ENCODE measurements at places on chromosomes 11 and 22.

GRCh38 chr22:19679522-19680101 is 34.7 kb upstream of the SEPTIN5 start:
- no peaks in the 10 kb centered on the region for H3K36me3 ChIP-seq
- H3K27ac ChIP-seq, result no peak overlapping the region
- peaks cover 20% of the 10 kb centered on the region for H3K27me3 ChIP-seq
- DNase-seq, result no peak

DNA sequence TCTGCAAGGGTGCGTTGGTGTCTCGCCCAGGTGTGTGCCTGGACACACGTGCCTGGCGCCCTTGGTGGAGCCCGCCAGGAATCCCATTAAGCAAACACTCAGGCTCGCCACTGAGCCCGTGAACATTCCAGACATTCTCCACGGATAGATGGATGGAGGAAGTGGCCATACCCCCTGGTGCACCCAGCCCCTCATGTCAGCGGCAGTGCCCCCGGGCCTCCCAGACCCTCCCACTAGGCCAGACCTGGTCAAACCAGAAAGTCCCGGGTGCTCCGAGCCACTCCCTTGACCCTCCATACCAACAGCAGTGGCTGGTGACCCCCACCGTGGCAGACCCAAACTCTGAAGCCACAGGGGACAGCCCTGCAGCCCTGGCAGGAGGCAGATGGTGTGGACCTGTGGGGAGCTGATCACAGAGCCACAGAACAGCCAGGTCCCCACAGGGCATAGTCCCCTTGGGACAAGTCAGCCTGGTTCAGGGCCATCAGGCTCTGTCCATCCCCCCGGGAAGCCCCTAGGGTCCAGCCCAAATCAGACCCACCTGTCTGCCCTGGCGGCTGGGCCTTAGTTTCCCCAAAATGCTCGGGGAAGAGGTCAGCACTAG is 1.9 kb downstream of the EPS8L2 start:
- H3K36me3 ChIP-seq, result no peaks in the 10 kb centered on the region
- peaks cover 6% of the 10 kb centered on the region for H3K4me1 ChIP-seq
- no peak overlapping the region for H3K4me3 ChIP-seq
- H3K27me3 ChIP-seq, result peaks cover 18% of the 10 kb centered on the region
- no peak for DNase-seq

- no peaks in the 10 kb centered on the region for H3K27me3 ChIP-seq
- no peaks in the 10 kb centered on the region for H3K36me3 ChIP-seq
- no peak overlapping the region for H3K4me3 ChIP-seq
- H3K27ac ChIP-seq, result no peak overlapping the region
- DNase-seq, result no peak
Measured at GRCh38 chr22:41758231-41758630, 42.2 kb upstream of the CCDC134 start.

GRCh38 chr11:76385903-76386302 is 4.8 kb downstream of the GVQW3 start:
- DNase-seq, result no peak
- peaks cover 26% of the 10 kb centered on the region for H3K4me1 ChIP-seq
- no peak overlapping the region for H3K27ac ChIP-seq
- H3K4me3 ChIP-seq, result no peak overlapping the region
- no peaks in the 10 kb centered on the region for H3K27me3 ChIP-seq

DNA sequence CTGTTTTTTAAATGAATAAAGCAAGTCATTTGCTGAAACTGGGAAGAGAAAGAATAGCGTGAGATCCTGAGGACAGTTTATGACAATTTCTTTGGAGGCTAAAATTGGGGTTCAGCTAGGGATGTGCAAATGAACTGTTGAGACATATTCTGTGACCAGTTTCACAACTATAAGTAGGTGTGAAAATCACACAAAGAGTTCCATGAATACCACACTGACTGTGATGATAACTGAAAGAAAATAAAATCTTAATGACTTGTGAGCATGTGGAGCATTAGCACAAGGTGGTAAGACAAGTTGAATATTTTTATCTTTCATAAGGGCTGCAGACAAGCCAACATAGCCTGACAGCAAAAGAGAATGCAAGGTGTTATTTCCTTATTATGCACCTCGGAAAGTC is 61.1 kb upstream of the PDGFD start:
- H3K4me3 ChIP-seq, result no peak overlapping the region
- H3K4me1 ChIP-seq, result no peaks in the 10 kb centered on the region
- no peaks in the 10 kb centered on the region for H3K36me3 ChIP-seq
- no peak for DNase-seq
- H3K27ac ChIP-seq, result no peak overlapping the region

GRCh38 chr22:19766511-19767426 is 6.2 kb downstream of the TBX1 start:
- no peak overlapping the region for H3K27ac ChIP-seq
- peak; percentile 46 for DNase-seq
- H3K4me3 ChIP-seq, result peak overlapping the region; percentile 30
- H3K27me3 ChIP-seq, result peaks cover 58% of the 10 kb centered on the region

DNA sequence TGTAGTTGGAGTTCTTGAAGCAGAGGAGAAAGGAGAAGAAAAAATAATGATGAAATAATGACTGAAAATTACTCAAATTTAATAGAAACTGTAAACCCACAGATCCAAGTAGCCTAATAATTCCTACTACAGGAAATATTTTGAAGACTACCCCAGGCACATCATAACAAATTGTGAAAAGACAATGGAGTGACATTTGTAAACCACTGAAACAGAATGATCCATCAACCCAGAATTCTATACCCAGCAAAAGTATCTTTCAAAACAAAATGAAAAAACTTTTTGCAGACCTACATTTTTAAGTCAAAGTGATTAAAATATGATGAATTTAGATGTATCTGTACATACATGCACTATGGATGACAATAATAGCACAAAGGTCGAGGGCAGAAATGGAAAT is 194.6 kb downstream of the TMEM135 start:
- H3K27me3 ChIP-seq, result no peaks in the 10 kb centered on the region
- DNase-seq, result no peak
- peaks cover 22% of the 10 kb centered on the region for H3K36me3 ChIP-seq

- no peak overlapping the region for H3K27ac ChIP-seq
- no peaks in the 10 kb centered on the region for H3K4me1 ChIP-seq
- no peaks in the 10 kb centered on the region for H3K36me3 ChIP-seq
- no peaks in the 10 kb centered on the region for H3K27me3 ChIP-seq
- DNase-seq, result no peak
Measured at GRCh38 chr11:23336961-23337360, 476.7 kb upstream of the CCDC179 start.

All from activated T-helper 2 cell treated with anti-CD3 and anti-CD28 coated beads, Interferon-gamma antibody, Interleukin-2, Interleukin-4, amounts not matched to agents 10 μg/mL and 5 μg/mL and 100 μg/mL, durations not matched to agents 14 hours and 24 hours and 36 hours (primary cell).